ENCODE measurements at places on chromosomes 11 and 22.

DNA sequence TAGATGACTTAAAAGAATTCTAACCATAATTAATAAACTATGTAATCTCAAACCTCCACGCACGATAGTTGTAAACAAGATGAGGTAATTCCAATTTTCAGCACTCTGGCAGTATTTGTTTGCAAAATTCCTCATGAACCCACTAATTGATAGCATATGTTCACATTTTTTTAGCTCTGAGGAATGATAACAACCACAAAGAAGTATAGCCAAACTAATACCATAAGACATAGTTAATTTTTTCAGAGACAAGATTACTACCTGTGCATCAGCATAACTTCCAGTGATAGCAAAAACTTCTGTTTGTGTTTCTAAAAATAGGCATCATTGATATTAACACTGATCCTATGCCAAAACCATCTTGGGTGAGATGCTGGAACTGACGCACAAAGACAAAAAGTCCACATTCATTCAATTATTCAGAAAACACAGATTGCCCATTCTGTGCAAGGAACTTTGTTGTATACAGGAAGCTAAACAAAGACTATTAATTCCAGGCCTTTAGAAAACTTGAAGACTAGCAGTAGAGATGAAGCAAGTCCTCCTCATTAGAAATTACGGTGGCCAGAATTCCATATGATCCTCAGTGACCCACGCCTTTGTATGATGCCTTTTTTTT lies 57.7 kb downstream of the PDGFD start:
- no peak for DNase-seq

DNA sequence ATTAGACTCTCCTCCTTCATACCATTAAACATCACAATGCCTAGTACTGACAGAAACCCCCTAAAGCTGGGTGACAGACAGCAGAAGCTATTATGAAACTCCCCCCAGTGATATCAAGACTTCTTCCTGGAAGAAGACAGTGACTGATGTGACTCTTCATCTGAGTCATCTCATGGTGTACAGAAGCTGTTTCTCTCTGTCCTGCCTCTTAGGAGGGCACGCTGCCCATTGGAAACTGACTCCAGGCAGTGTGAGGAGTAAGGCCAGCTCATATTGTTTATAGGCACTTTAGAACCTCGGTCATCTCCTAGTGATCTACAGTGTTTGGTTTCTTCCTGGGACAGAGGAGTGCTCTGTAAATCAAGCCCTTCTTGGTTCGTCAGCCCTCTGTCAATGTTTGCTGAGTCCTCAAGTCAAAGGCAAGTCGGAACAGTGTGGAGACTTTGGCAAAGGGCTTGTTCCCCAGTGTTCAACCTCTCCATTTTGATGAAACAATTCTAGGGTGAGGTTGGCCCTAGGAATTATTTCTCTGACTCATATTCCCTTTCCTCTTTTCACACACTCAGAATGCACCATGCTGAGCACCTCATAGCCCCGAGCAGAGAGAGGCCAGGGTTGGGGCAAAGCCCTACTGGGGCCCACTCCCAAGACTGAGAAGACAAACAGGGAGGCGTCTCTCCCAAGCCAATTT lies 172.5 kb upstream of the TMEM45B start:
- DNase-seq, result peak; percentile 55

GRCh38 chr11:93857413-93858120 lies 7.1 kb upstream of the VSTM5 start:
- no peak for DNase-seq

DNA sequence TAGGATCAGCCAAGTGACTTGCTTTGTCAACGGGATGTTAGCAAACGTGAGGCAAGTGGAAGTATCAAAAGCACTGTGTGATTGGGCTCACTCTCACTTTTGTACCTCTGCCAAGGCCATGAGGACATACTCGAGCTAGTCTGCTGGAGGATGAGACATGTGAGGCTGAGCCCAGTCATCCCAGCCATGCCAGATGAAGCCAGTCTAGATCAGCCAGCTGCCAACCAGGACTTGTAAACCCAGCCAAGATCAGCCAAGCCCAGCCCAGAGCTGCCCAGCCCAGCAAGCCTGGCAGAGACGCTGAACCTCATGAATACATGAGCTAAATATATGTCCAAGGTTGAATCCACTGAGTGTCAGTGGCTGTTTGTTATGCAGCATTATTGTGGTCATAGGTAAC lies 369.7 kb downstream of the MN1 start:
- DNase-seq, result no peak

- DNase-seq, result peak; percentile 90
These were observed at the start of gene SIPA1 for GRCh38 chr11:65637794-65638419. TSS of gene SIPA1 (plus strand) at chr11:65638101. CDS start at chr11:65640922, 2,821 bp downstream.

- no peak for DNase-seq
These were observed 112.4 kb downstream of the BCR start for GRCh38 chr22:23292453-23293350.

- DNase-seq, result no peak
These were observed 280.6 kb upstream of the ANO5 start for GRCh38 chr11:21912285-21912684.

DNA sequence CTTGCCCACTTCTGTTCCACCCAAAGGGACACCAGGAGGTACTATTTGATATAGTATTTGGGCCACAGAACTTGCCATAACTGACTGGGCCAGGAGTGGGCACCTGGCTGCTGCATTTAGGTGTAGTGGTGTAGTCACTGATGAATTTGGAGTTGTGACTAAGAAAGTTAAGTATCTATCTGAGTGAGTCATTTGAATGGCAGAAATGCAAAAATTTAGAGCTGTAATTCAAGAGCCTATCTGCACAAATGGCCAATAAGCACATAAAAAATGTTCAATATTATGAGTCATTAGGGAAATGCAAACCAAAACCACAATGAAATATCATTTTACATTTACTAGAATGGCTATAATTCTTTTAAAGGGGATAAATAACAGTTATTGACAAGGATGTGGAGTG lies 14.7 kb downstream of the GLYATL2 start:
- DNase-seq, result no peak

GRCh38 chr11:77316733-77317342 lies 15.4 kb upstream of the GDPD4 start:
- no peak for DNase-seq

GRCh38 chr11:72921028-72921716 lies 107.0 kb downstream of the ATG16L2 start:
- DNase-seq, result no peak

DNA sequence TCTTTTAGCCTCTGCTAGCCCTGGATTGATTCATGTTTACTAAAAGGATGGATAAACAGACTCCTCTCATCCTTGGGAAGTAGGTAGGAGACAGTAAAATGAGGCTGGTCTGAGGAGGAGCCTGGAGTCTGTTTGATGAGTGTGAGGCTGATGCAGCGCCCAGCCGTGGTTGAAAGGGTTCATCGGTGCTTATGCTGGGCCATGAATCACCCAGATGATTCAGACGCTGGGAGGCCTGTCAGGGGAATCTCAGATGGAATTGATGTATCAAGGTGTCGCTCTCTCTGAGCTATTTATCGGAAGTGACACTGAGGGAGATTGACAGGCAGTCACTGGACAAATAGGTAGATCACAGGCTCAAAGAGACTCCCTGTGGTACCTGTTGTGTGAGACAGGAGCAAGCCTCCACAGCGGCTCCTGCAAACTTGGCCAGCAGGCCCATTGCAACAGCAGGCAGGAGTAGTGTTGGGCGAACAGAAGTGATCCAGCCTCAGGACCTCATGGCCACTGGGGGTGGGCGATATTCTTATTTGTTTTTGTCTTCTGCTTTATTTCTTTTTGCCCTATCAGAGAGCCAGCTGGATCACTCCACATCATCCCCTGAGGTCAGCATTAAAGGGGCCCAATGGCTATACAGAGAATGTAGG lies 109.9 kb upstream of the CADM1 start:
- peak; percentile 47 for DNase-seq

GRCh38 chr22:44693756-44694155 lies 8.2 kb upstream of the PRR5 start:
- DNase-seq, result no peak
